ENCODE measurements at places on chromosomes 7 and 10. TPM values are rescaled to one million over a fixed set of nuclear protein-coding genes. Genes with fewer than 3 reads are reported as not detected.

The FAM13C gene
- total RNA-seq, result 0.16 TPM

DNA sequence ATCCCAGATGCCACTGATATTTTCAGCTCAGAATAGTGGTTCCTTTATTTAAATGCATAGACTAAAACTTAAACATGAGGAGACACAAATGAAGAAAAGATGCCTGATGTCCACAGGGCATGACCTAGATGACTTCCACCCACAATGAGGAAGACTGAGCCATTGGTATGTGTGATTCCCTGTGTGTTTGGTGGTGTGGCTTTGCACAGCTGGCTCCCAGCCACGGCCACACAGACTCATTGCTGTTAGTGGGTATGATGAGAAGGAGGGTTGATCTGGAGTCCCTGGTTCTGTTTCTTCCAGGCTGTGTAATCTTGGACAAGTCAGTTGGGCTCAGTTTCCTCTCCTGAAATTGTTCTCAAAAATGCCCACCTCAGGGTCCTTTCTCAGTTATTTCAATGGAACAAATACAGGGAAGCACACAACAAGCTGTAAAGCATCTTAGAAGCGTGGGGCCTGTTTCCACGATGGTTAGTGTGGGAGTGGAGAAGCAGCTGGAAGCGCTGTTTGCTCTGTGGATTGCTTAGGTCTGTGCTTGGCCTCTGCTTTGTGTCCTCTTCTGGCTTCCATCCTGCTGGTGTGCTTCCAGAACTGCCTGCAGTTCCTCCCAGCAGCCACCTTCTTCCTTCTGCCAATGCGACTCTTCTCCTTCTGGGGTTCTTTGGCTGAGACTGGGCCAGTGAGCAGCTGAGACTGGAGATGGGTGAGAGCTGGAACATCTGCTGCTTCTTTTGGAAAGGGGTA, 303.7 kb downstream of the BMPER start:
- peak; percentile 10 for DNase-seq

- DNase-seq, result no peak
These were observed 123.3 kb downstream of the PRPF18 start for GRCh38 chr10:13709931-13710650.

The ARL3 gene
- 6.6 TPM for total RNA-seq

- DNase-seq, result peak; percentile 7
These were observed 16.5 kb downstream of the AIFM2 start for GRCh38 chr10:70115948-70116682.

DNA sequence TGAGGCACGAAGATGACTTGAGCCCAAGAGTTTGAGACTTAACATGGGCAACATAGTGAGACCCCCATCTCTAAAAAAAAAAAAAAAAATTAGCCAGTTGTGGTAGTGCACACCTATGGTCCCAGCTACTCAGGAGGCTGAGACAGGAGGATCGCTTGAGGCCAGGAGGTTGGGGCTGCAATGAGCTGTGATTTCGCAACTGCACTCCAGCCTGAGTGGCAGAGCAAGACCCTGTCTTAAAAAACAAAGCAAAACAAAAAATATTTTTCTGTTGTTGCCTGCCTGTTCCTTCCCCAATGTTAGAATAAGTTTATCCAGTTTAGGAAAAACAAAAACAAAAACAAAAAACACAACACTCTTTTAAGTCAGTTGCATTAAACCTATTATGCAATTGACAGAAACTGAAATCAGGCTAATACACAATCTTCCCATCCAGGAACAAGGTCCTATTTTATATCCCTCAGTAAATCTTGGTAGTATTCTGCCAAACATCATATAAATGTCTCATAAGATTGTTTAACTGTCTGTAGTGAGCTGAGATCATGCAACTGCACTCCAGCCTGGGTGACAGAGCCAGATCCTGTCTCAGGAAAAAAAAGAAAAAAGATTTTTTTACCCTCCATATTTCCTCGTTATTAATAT, 4.9 kb downstream of the PILRA start:
- no peak for DNase-seq

DNA sequence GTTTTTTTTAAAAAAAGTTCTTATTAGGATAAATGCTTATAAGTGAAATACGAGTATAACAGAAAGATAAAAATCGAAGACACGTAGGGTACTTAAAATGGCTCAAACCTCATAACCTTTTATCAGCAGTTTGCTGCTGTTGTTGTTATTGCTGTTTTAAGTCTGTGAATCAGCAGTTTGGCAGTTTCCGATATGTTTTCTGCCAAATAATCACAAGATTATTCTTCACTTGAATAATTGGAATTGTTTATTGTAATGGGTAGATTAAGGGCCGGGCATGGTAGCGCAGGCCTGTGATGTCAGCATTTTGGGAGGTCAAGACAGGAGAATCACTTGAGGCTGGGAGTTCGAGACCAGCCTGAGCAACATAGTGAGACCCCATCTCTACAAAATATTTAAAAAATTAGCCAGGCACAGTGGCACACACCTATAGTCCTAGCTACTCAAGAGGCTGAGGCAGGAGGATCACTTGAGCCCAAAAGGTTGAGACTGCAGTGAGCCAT, 177.6 kb downstream of the VTI1A start:
- peak; percentile 31 for DNase-seq

DNA sequence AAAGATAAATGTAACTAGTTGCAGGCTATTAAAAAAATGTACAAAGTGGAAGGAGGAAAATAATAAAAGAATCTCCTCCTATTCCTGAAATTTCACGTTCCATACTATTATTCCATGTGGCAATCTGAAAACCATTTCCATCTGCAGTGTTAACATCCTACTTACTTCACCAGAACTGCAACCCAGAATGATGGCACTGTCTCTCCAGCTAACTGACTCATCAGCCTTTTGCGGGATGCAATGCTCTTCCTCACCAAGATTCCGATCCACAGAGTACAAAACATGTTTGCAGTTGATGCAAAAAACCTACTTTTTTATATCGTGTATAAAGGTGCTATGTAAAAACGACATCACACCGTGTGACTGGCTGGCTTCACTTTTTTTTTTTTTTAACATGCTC, 50.8 kb downstream of the ESYT2 start:
- no peak for DNase-seq

DNA sequence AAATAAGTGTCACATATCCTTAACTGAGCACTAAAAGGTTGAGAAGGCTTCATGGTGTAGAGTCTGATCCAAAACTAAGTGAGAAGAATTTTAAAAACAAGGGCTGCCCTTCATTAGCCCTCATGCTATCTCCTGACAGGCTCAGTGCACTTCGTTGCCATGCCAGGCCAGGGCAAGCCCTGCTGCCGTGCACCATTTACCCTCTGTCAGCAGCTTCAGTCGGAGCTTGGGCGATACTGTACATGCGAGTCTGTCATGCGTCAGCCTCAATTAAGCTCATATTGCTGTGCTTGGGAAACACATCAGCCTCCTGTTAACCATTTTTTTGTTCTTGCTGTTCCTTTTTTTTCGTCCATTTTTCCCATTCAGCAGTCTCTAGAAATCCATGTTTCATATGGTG, 166.6 kb downstream of the VTI1A start:
- DNase-seq, result no peak

DNA sequence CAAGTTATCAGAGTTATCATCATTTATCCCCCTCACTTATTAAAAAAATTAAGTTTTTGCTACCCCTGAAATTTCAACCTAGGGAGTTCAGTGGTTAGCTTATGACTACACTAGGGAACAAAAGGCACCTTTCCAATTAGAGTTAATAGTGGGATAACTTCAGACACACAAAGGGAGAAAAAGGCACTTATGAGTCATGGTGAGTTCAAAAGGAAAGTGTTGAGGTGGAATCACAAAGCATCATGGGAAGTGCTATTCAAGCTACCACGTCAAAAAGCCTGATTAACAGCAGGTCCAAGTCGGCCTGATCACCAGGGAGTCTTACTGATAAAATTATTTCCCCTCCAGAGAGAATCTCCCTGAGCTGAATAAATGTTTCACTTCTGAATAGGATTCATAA, 165.7 kb downstream of the C7orf25 start:
- no peak for DNase-seq

GRCh38 chr10:128642023-128642422, 515.8 kb upstream of the MKI67 start:
- DNase-seq, result peak; percentile 21

GRCh38 chr10:43623351-43623750, 17.1 kb downstream of the ZNF485 start:
- no peak for DNase-seq

DNA sequence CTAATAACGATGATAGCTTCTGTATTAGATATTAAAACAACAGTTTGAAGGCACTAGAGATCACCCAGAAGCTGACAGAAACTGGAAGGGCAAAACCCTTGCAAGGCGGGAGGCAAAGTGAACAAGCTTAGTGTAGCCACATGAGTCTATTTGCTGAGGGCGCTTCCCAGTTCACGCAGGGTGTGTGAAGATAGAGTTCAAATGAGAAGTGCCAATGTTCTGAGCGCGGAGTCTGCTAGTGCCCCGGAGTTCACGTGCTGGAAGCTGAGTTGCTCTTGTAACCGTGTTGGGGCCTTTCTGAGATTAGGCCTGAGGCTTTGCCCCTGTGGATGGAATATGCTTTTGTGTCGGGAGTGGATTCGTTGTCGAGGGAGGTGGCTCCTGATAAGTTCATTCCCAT, 16.6 kb upstream of the GTPBP4 start:
- DNase-seq, result no peak

DNA sequence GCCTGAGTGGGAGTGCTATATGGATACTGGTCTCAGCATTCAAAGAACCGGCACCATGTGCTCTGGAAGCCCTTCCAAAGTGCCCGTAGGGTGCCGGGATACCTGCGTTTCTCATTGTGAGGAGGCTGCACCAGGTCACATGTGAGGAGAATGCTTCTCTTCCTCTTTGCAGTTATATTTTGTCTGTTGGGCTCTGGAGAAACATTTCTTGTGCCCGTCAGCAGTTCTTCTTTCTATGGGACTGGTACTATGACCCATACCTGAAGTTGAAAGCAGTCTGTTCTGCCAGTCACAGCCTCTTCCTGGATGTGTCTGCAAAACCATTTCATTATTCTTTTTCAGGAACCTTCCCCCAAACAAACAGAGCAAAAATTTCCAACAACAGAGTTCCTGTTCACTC, 465.0 kb downstream of the SUGCT start:
- no peak for DNase-seq

DNA sequence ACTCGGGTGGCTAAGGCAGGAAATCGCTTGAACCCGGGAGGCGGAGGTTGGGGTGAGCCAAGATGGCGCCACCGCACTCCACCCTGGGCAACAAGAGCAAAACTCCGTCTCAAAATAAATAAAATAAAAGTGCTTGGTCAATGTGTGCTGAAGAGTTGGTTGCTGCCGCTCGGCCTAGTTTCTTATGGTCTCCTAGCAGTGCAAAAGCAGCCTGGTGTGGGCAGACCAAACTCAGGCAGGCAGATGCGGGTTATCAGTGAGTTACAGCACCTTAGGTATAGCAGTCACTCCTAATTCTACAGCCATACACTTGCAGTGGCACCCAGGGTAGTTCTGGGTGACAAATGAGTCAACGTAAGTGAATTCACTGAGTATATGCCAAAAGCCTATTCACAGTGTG, 22.6 kb downstream of the HSPB1 start:
- no peak for DNase-seq

- DNase-seq, result no peak
These were observed 8.0 kb upstream of the ACTR3B start for GRCh38 chr7:152751449-152752141.

The GNG11 gene
- 7.1 TPM for total RNA-seq

The CRPPA gene
- 0.42 TPM for total RNA-seq

GRCh38 chr10:80571352-80571751, 33.6 kb downstream of the SH2D4B start:
- no peak for DNase-seq

- DNase-seq, result peak; percentile 29
These were observed 238.7 kb downstream of the KIF20B start for GRCh38 chr10:89940076-89940475.

DNA sequence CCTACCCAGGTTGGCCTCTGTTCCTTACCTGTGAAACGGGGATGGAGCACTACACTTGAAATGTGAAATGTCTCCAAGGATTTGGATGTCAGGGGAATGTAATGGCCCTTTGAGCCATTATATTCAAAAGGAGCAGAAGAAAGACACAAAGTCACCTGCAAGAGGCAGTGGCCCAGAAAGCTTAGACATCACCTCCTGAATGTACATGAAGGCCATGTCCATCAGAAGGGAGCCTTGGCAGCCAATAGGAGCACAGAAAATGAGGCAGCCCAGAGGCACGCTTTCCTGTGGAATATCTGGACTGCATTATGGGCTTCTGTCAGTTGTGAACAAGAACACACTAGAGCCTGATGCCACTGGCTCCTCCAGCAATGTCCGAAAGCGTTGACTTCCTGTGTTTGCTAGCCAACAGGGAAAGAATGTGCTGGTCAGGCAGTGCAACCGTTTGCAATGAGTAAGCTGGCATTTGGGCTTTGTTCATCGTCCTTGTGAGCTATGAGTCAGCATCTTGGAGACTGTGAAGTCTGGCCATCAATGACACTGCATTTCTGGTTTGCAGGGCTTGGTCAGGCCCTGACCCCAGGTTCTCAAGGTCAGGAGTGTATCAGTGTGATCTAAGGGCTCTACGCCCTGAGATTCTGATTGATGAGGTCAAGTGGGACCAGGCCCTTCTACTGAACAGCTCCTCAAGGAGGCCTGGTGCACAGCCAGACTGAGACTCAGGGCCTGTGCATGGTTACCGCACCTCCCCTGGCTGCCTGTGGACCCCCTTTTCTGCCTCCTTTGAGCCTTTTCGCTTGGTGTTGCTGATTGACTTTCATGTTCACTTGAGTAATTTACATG, 222.4 kb downstream of the RPS24 start:
- peak; percentile 95 for DNase-seq

GRCh38 chr7:24297362-24297761, 13.4 kb downstream of the NPY start:
- no peak for DNase-seq

GRCh38 chr7:139511315-139511714, 12.2 kb upstream of the CLEC2L start:
- DNase-seq, result no peak

DNA sequence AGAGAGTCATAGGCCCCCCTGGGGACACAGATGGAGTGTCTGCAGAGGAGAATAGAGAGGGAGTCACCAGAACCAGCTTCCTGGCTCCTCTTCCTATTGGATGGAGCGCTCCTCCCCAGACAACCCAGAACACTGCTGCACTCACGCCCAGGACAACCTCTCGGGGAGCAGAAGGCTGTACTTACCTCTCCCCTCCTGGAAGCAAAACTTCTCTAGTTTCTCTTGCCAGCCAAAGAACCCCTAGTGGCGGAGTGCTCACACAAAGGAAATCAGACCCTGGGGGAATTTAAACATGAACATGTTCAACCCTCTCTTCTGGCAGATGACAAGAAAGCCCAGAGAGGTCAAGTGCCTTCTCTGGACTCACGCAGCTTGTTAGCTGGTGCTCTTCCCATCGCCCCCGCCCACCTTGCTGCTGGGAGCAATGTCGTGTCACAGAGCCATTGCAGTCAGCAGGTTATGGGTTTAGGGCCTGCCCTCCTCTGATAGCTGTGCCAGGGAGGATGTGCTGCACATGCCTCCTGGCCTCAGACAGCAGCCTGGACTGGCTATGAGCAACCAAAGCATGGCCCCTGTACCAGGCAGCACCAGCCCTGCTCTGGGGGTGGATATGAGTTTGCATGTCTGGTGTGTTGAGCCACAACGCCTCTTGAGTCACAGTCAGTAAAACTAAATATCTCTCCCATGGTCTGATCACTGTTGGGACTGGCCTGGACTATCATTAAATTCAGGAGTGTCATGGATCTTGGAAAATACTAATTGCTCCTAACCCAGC, 84.4 kb downstream of the SLIT1 start:
- DNase-seq, result no peak

GRCh38 chr7:99036546-99037111, 107.3 kb downstream of the SMURF1 start:
- peak; percentile 50 for DNase-seq

GRCh38 chr10:21637795-21638194, 103.8 kb downstream of the MLLT10 start:
- no peak for DNase-seq

The BAIAP2L1 gene
- 9.6 TPM for total RNA-seq

- DNase-seq, result no peak
These were observed 12.1 kb upstream of the LAMB1 start for GRCh38 chr7:108014747-108015682.

Data from MG63 (cell line).